ENCODE measurements at places on chromosomes 11 and 22.

DNA sequence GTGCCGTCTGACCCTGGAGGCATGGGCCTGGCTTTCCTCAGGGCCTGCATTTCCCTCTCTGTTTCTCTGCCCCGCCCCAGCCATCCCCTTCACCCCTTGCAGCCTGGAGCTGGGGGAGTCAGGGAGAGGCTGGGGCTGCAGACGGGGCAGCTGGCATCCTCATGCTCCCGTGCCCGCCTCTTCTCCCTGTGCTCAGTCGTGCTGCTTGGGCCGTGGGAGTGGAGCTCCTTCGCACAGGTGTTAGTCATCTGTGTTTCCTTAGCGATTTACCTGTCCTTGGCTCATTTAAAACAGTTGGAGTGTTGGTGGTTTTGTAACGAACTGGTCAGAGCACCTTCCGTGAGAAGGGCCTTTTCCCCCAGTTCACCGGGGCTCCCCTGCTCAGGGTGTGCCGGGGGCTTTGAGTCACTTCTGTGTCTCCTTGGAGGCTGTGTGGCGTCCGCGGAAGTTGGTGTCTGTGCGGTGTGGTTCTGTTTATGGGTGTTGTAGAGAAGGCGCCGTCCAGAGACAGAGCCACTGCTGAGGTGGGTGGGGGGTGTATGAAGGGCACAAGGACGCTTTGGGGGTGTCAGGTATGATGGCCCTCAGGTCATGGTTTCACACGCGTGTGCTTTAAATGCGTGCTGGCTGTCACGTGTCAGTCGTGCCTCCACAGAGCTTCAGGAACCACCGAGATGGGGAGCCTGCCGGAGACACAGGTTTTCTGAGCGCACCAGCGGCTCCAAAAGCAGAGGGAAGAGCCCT is 19.5 kb downstream of the BRSK2 start:
- DNase-seq: no peak

DNA sequence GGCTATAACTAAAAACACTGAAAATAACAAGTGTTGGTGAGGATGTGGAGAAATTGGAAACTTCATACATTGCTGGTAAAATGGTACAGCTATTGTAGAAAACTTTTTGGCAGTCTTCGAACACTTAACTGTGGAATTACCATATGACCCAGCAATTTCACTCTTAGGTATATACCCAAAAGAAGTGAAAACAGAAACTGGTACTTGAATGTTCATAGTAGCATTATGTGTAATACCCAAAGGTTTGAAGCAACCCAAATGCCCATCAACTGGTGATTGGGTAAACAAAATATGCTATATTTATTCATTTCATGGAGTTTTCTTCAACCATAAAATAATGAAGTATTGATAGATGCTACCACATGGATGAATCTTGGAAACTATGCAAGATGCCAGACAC is 40.8 kb upstream of the FTH1 start:
- no peak for DNase-seq

GRCh38 chr11:124930799-124931198 is 5.0 kb downstream of the HEPACAM start:
- DNase-seq: no peak

- no peak for DNase-seq
Observed at GRCh38 chr22:25053153-25053805, 100.8 kb downstream of the KIAA1671 start.

DNA sequence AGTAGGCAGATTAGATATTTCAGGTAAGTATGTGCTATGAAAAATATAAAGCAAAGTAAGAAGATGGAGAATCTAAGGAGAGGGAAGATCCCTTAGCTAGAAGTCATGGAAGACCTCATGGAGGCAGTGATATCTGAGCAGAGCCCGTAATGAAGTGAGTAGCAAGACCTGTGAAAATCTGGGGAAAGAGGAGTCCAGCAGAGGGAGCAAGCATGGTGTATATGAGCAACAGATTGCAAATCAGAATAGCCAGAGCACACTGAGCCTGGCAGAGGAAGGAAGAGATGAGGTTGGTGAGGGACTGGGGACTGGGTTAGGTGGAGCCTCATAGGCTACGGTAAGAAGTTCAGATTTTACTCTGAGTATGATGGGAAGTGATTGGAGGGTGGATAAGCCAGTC is 9.4 kb downstream of the LHFPL7 start:
- DNase-seq: no peak

DNA sequence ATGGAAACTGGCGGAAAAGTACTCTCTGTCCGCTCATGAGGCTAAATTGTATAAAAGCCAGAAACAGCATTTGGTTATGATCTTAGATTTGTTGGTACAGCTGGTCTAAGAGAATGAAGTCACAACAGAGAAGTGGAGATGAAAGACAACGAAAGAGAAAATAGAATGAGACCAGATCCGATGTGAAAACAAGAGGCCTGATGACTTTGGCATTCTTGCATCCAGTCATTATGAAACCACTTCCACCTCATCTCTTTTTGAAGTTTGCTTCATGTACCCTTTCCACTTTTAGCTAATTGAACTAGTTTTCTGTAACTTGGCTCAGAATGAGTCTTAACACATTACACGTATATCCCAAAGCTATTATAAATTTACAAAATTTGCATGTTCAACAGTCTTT is 1431.7 kb downstream of the LRRC4C start:
- DNase-seq: no peak

GRCh38 chr22:46537225-46537945 is at the start of gene CELSR1:
CELSR1 (minus strand) TSS chr22:46537620; CDS start chr22:46537170, 450 bp downstream.
- DNase-seq: peak; percentile 91

DNA sequence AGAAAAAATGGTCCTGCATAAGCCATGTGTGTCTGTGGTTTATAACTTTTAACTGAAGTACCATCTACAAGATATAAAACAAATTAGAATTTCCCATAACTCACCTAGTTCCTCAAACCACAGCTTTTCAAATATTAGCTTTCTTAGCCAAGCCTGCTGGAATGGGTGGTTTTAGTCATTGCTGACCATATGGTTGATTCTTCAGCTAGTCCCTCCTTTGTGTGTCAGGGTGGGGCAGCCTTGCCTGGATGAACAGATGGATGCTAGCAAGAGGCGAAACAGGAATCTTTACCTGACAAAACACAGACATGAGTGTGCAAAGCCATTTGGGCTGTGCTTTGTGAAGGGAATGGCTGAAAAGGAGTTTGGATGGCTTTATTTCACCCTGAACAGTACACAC is 6.9 kb upstream of the B3GNT6 start:
- DNase-seq: no peak

GRCh38 chr11:104653407-104653806 is 244.9 kb downstream of the CASP12 start:
- no peak for DNase-seq

DNA sequence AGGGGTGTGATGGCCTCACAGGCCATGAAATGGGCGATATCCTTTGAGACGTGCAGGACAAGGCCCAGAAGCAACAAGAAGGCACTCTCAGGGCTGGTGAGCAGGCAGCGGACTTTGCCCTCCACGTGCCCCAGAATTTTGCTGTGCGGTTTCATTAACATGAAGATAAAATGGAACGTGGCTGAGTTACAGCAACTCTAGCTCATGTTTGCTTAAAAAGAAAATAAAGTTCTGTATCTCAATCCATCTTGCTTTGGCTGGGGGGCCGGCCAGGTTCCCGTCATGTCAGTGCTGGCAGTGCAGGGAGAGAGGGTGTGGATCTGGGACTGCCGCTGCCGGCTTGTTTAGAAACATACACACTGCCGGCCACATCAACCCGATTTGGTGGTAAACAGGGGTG is 370.1 kb downstream of the OPCML start:
- DNase-seq: no peak

GRCh38 chr22:36220451-36220921 is 18.8 kb downstream of the APOL2 start:
- DNase-seq: no peak

All from HuH-7.5 (cell line).